ENCODE measurements at places on chromosomes 7 and 10.
A peak's percentile ranks its signal among the peaks of the same experiment; 100 is the strongest.

GRCh38 chr10:131094527-131095312, 216.8 kb downstream of the TCERG1L start:
- no peak for DNase-seq

DNA sequence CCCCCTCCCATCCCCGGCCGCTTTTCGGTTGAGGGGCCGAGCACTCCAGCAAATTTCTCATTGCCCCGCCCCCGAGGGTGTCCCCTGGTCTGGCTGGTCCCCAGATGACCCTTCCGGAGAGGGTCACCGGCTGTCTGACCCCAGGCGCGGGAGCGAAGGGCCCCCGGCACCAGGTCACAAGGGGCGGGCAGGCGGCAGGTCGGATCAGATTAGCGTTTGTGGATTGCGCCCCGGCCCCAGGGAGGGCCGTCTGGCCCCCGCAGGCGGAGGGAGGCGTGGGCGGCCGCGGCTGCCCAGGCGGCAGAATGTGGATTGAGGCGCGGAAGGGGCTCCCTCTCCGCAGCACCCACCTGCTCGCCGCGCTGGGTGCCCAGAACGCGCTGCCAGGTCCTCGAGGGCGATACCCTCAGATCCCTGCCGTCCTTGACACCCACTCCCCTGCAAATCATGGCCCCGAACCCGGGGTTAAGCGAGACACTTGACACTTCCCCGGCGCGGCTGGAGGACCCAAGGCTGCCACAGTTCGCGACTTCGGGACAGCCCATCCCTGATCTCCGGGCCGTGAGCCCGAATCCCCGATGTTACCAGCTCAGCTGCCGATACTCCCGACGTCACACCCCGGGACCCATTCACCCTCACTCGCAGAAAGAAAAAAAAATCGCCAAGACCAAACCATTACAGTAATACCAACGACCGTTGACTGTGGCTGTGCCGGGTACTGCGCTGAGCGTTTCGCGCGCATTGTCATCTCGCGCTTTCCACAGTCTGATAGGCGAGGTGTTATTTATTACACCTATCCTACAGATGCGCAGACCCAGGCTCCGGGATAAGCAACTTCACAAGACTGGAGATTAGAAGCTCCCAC, 953 bp downstream of the NODAL start:
- no peak for DNase-seq

- no peak for DNase-seq
Measured at GRCh38 chr7:47292832-47293309, 289.0 kb downstream of the TNS3 start.

GRCh38 chr7:125436220-125436619, 506.6 kb upstream of the POT1 start:
- DNase-seq, result no peak

DNA sequence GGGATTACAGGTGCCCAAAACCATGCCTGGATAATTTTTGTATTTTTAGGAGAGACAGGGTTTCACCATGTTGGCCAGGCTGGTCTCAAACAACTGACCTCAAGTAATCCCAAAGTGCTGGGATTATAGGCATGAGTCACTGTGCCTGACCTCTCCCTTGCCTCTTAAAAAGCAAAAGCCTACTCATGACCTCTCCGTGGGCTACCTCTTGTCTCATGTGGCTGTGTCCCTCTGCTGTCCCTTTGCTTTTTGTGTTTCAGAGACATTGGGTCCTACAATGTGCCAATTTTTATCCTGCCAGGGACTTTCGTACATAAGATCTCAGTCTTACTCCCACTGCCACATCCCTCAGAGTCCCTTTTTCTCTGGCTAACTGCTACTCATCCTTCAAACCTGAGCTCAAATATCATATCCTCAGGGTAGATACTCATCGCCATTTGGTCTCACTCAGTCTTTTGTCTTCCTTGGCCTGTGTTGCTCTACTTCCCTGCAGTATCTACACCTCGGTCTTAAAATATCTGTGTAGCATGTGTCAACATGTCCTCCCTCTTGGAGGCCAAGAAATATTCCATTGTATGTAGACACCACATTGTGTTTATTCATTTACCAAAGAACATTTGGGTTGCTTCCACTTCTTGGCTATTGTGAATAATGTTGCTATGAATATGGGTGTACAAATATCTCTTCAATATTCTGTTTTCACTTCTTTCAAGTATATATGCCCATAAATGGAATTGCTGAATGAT, 465.0 kb upstream of the KLF6 start:
- no peak for DNase-seq

GRCh38 chr10:63555330-63555729, 34.1 kb downstream of the REEP3 start:
- DNase-seq, result no peak

DNA sequence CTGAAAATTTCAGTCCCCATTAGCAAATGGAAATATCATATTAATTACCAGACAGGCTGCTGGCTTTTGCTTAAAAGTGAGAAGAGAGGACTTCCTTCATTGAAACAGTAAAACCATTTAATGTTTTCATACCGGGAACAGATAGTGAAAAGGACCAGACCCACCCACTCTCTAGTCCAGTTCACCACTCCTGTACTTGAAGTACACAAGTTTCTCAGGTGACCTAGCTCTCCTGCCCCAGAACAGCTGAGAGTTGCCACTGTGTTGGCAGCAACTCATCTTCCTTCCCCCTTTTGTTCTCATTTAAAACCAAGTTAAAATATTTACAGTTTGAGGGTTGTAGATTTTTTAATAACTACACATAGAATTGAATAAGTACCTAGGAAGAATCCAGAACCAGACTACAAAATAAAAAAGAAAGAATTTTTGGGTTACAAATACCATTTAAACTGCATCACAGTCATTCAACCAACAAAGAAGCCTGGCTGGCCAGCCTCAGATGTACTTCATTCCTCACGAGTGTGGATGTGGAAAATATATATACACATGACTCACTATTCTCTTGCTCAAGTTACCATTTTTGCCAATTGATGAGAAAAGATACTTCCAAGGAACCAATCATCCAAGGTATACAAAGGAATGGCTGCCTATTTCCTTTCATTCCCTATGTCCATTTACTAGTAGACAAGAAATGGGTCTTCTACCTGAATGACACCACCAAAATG, 68.1 kb downstream of the VPS41 start:
- no peak for DNase-seq

- DNase-seq, result no peak
Measured at GRCh38 chr10:45444976-45445898, 71.2 kb downstream of the ALOX5 start.

DNA sequence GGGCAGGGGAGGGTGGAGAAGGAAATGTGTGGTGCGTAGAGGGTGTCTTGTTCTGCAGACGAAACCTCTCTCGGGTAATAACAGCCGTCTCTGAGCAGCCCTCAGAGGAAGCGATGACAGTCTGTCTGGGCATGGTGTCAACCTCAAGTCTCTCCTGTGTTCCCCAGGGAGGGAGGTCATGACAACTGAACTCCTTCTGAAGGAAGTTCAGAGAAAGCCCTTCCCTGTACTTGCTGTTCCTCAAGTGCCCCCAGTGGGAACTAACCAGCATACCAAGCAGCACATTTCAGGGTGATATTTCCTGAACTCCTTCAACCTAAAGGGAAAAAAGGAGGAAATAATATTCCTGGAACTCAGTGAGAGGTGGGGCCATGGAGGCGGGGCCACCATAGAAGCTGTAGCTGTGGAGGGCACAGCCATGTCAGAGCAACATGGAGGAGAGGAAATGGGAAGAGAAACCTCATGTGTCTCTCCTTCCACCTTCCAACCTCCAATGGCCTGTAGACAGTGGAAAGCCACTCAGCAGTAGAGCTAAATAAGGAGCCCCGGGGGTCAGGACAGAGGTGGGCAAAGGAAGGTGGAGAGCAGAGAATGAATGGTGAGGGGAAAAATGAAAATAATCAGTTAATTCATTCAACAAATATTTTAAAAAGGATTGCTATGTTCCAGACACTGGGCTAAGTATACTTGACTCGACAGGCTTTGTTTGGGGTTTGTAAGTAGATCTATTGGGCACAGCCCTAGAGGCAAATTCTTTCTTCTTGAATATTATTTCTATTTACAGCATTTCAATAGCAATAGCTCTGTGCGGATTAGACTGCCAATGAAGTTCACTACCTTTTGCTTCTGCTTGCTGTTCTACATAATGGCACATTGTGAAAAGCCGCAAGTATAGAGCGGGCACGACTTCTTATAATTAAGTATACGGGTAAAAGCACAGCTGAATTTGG, 61.0 kb upstream of the AOAH start:
- no peak for DNase-seq

DNA sequence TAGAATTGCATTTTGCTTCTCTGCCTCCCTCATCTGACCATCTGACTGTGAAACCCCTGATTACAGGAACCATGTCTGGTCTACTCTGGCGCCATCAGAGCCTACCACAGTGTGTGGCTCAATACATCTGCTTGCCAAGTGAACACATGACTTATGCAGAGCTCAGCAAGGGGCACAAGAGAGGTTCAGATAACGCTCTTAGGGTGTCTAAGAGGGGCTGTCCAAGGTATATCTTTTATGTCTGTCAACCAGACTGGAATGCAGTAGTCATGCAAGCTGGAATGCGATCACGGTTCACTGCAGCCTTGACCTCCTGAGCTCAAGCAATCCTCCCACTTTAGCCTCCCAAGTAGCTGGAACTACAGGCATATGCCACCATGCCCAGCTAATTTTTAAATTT, 10.3 kb upstream of the RRP12 start:
- DNase-seq, result no peak

GRCh38 chr7:130369110-130369711, 11.1 kb upstream of the CPA1 start:
- DNase-seq, result no peak

DNA sequence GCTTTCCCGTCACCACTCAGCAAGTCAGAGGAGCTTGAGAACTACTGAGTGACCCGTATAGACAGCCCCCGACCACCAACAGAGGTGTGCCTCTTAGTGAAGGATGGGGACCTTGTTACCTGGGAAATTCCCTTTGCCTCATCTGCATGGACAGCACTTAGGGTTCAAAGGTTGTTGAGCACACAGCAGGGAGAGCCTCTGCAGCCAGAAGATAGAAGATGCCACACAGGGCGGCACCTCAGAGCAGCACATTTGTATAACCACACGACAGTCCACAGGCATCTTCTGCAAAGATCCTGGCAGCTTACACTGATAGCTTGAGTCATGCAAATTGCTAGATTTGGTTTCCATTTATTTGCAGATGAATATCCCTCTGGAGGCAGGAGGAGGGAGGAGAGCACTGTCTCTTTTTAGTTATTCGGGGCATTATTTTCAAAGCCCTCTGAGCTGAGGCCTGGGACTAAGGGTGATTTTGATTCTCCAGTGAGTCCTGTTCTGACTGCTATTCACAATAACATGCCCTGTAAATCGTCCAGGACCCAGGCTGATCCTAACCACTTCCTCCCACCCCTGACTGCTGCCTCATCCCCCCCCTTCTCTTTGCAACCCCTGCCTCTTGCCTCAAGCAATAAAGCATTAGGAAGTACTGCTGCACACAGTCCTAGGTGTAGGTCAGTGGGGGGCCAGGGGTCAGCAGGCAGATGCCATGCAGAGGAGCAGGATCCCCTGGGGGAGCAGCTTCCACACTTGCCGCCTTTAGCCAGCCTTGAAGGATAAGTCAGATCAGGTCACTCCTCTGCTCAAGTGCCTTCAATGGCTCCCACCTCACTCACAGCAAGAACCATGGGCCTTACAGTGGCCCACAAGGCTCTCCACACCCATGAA, 24.6 kb upstream of the INMT start:
- no peak for DNase-seq

DNA sequence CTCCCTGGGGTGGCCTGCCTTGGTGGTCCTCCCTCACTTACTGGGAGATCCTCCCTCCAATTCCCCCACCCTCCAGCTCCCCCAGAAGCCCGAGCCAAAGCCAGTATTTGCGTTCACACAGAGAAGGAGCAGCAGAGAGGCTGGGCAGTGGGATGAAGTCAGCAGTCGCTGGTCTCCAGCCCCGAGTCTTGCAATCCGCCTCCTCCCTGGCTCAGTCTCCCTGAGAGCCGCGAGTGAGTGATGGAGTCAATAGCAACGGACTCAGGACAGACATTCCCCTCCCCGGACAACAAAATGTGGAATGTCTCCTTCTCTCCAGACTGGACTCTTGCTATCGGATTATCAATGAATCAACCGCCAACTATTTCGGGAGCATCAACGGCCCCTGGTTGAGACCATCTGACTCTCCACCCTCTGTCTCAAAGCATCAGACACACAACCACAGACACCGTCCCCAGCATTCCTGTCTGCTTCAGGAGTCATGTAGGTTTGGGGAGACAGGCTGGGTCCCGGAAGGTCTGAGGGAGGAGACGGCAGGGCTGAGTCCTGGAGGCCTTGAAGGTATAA, 178.4 kb downstream of the SH3PXD2A start:
- no peak for DNase-seq

DNA sequence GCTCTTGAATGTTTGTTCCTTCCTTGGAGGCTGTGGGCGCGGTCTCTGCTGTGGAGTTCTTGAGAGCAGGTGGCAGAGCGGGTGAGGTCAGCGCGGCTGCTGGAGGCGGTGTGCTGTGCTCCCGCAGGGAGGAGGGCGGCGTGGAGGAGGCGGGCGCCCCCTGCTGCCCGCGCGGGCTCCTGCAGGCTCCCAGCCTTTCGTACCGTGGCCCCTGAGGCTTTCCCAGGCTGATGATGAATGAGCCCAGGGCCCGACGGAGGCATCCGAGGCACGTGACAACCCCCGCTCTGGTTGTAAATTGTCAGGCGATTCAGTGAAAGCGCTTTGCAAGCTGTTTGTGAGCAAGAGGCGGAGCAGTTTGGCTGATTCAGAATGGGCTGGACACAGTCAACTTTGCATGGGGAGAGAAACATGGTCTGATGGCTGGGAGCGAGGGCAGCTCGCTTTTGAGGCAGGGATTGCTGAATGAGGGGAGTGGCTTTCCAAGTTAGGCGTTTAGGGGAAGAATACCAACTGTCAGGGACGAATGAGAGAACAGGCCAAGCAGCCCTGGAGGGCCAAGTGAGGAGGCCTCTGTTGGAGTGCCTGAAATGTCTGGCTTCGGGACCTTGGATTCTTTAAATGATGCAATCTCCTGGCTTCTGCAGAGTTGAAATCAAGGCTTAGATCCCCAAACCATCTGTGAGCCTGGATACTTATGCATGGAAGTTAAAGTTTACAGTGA, 46.6 kb downstream of the CDHR3 start:
- DNase-seq, result peak; percentile 87

- DNase-seq, result no peak
Measured at GRCh38 chr7:90595801-90596670, at the start of gene CDK14. Gene CDK14, plus strand, starts transcription at chr7:90596321. Its CDS starts 307 bp downstream, at chr7:90596628.

GRCh38 chr7:101542527-101543241, 86.4 kb downstream of the MYL10 start:
- DNase-seq, result no peak
